Suppressor macrophage (primary cell): ENCODE measurements at places on chromosomes 11 and 22.
A peak's percentile ranks its signal among the peaks of the same experiment; 100 is the strongest.

DNA sequence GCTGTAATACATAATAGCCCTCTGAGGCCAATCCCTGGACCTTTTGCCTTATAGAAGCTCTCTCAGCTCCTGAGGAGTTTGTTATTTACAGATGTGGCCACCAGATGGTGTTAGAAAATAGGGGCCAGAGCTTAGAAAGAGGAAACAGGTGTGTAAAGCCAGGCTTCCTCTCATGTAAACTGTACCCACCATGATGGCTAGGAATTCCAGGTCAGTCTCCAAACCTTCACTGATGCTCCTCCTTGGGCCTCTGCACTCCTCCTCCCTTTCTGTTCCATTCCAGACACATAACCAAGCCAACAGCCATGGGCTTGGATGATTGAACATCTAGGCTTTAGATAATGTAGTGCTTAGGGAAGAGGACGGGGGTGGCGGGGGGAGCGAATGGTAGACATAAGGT, 39.7 kb downstream of the USP35 start:
- DNase-seq: peak; percentile 68

DNA sequence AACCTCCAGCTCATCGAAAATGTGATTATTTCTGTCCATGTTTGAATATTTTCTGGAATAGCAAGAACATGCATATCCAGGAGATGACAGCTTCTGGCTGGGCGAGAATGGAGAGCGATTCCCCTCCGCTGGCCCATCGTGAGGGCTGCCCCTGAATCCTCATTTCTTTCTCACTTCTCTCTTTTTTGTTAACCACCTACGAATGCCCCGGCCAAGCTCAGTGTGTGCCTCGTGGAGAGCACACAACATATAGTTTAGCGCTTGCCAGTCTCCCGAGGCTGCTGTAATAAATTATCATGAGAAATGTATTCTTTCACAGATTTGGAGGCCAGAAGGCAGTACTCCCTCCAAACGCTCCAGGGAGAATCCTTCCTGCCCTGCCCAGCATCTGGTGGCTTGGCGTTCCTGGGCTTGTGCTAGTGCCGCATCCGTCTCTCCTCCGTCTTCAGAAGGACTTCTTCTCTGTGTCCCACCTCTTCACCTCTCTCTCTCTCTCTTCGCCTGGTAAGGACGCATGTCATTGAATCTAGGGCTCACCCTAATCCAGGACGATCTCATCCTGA, 1306.0 kb downstream of the TBC1D22A start:
- no peak for DNase-seq

- DNase-seq: no peak
These were observed 390 bp upstream of the TMEM151A start for GRCh38 chr11:66291303-66291705.

DNA sequence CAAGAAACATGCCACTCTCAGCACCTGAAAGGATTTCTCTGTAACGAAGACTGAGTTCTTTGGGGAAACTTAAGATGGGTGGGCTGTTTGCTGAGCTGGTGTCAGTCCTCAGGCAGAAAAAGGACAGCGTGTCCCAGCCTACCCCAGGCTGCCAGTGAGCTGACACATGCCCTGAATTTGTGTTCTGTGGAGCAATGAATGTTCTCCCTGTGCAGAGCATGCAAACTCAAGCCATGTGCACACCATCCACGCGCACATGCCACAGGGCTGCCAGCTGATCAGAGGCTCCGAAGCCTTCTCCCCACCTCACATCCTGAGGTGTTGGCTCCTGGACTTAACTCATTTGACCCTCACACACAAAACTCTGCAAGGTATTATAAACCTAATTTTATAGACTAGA, 104.9 kb downstream of the KCNC1 start:
- DNase-seq: no peak

GRCh38 chr11:98136357-98136756, 884.4 kb upstream of the CNTN5 start:
- no peak for DNase-seq

DNA sequence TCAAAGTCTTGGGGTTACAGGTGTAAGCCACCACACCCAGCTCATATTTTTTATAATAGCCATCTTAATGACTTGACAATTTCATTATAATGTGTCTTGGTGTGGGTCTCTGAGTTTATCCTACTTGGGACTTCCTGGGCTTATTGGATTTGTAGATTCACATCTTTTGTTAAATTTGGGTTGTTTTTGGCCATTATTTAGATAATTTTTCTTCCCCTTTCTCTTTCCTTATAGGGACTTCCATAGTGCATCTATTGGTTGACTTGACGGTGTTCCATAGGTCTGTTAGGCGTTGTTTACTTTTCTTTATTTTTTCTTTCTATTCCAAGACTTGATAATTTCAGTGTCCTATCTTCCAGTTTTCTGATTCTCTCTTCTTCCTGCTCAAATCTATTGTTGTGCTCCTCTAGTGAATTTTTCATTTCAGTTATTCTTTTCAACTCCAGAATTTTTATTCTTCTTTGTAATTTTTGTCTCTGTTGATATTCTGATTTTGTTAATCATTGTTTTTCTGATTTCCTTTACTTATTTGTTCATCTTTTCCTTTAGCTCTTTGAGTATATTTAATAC, 45.6 kb downstream of the RRM1 start:
- no peak for DNase-seq

- peak; percentile 15 for DNase-seq
These were observed 4.5 kb downstream of the FAM118A start for GRCh38 chr22:45314054-45314721.

GRCh38 chr11:45807792-45808238, 2.9 kb downstream of the SLC35C1 start:
- no peak for DNase-seq

GRCh38 chr11:61976420-61976800, 9.0 kb upstream of the FTH1 start:
- DNase-seq: no peak

DNA sequence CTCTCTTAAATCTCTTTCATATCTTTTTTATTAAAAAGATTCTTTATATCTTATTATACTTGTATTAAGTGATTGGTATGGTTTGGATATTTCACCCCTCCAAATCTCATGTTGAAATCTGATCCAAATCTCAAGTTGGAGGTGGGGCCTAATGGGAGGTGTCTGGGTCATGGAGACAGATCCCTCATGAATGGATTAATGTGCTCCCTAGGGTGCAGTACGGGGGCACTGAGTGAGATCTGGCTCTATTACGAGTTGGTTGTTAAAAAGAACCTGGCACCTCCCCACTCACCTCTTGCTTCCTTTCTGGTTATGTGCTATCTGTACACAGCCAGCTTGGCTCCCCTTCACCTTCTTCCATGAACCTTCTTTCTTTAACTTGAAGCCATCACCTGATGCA, 149.6 kb downstream of the CWF19L2 start:
- DNase-seq: no peak

GRCh38 chr11:22456993-22457762, 119.0 kb downstream of the SLC17A6 start:
- no peak for DNase-seq

- no peak for DNase-seq
These were observed 6.7 kb downstream of the BACE1 start for GRCh38 chr11:117309310-117309709.

DNA sequence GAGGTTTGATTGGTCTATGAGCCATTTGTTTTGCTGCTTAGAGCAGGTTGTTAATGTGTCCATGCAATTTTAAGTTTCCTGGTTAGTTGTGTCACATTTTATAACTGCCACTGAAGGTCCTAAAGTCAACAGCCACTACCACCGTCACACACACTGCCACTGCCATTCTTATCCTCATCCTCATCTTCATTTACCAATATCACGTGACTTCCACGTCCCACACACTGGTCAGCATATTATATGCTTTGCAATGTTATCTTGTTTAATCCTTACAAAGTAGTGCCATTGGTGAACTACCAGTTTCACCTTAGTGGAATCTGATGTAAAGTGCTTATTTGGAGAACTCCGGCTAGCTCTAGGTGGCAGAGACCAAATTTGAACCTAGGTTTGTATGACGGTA, 9.7 kb downstream of the MMP26 start:
- no peak for DNase-seq

GRCh38 chr22:44116755-44117684, 63.7 kb upstream of the PARVG start:
- peak; percentile 27 for DNase-seq

- no peak for DNase-seq
These were observed 1.9 kb downstream of the CDON start for GRCh38 chr11:126060757-126061171.

DNA sequence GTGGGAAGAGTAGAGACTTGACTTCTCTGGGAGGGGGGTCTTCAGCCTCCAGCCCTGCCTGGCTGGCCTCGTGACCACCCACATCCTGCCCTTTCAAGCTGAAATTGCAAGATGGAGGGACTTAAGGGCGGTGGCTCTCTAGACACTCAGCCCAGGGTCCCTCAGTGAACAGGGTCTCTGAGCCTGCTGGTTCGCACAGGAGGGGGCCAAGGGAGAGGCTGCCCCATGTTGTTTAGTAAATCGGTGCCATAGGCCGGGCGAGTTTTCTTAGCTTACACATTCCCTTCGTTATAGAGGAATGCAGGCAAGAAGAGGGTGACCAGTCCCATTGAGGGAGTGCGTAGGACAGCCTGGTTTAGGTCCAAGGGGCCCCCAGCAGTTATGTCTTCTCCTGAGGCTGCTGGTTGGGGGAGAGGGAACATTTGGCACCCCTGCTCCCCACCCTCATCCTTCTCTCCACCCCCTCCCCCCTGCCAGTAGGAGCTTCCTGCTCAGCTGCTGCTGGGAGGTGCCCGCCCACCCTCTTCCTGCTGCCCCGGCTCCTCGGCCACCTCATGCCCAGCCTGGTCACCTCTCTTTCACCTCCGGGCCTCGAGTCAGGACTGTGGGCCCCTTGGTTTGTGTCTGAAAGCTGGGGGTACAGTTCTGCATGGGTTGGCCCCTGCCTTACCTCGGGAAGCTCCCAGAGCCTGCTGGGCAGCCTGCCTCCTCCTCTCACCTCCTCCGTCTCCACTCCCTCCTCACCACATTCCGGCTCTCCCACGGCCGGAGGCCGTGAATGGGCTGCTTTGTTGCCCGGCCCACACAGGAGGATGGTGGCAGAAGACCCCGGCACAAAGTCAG, 3.9 kb downstream of the FRMD8 start:
- no peak for DNase-seq

DNA sequence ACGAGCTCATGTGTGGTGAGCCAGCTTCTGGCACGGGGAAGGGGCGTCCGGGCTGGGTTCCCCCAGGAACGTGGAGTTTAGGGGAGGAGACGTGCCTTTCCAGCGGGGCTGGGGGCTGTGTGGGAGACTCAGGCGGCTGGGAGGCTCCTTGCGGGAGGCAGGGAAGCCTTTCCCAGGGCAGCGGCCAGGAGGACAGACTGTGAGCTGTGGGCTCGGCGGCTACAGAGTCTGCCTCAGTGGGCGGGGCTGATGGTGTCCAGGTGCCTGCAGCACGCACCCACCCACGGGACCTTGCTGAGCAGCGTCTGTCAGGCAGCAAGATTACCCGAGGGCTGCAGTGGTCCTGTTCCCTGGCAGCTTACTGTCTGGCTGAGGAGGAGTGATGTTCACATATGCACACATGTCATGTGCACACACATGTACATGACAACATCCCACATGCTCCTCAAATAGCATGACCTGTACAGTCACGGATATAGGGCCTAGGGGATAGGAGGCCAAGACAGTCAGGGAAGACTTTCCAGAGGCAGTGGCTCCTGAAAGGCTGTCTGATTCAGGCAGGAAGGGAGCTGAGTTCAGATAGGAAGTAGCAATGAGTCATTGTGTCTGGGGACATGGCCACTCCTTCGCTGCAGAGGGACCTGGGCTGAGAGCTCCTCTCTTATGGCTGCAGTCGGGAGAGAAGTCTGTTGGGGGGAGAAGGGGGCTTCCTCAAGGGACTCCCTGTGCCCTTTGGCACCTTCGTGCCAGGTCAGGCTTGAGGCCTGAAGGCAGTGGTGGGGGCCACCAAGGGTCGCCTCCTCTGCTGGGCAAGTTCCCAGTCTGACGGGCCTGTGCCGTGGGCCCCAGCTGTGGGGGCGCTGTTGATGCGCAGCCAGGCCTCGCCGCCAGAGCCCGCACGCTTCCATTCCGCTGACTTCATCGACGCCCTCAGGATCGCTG, 23.3 kb upstream of the PPP6R3 start:
- DNase-seq: peak; percentile 54

DNA sequence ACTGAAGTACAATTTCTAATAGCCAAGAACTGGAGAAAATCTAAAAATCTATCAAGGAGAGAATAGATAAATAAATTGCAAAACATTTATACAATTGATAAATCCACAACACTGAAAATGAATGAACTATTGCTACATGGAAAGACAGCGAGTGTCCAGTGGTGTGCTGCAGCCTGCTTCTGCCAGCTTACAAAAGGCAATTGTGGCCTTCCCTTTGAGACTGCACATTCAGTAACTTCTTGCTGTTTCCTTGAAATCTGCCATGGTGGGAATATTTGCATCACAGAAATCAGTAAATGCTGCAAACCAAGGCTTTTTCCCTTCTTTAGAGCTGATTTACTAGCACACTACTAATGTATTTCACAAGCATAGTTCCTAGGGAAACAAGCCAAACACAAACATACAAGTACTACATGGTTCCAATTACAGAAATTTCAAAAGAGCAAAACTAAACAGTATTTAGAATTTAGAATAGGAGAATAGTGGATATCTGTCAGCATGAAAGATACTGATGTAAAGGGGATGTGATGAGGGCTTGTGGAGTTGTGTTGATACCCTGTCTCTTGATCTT, 76.9 kb upstream of the TRIM77 start:
- no peak for DNase-seq

DNA sequence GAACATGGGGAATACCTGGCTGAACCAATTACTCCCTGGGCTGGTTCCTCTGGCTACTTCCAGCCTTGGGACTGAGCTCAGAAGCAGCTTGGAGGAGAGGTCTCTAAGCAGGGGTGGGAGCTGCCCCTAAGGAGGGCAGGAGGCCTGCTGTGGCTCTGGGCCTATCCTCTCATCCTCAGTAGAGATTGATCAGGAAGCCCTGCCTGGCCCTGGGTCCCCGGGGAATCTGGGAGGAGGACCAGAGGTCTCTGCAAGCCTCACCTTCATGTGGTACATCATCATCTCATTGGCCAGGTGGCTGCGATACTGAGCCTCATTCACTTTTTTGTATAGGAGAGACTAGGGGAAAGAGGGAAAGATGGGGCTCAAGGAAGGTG, 91.1 kb downstream of the PDE2A start:
- DNase-seq: peak; percentile 2

DNA sequence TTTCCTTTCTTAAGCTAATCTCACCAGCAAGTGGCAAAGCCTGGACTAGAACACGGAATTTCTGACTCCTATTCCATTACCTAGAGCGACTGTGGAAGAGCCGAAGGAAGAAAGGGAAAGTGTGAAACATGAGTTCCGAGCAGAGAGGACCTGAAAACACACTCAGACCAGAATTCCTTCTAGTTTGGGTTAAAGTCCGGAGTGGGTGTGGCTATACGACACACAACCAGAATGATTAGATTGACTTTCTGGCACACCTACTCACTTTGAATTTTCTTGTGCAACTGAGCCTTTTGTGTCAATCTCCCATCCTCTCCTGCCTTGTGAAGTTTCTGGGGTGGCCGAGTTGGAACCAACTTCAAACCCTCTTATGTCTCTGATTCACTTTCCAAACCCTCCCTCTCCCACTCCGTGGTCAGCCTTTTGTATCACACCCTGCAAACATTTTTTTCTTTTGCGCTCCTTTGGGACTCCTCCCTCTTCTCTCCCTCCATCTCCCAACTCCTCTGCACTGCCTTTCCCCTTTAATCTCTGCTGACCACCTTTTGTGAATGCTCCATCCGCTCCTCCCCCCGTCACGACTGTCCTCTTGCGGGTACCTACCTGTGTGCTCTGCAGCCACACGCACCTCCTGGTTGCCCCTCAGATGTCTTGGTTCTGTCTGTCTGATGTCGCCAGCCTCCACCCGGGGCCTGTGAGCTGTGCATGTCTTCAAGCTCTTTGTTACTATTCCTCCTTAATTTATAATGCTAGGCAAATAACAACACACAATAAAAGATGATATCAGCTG, 86.3 kb upstream of the BLID start:
- DNase-seq: no peak
